Left renal pelvis (tissue), 4 donors: ENCODE measurements at places on chromosomes 1 and 21.

DNA sequence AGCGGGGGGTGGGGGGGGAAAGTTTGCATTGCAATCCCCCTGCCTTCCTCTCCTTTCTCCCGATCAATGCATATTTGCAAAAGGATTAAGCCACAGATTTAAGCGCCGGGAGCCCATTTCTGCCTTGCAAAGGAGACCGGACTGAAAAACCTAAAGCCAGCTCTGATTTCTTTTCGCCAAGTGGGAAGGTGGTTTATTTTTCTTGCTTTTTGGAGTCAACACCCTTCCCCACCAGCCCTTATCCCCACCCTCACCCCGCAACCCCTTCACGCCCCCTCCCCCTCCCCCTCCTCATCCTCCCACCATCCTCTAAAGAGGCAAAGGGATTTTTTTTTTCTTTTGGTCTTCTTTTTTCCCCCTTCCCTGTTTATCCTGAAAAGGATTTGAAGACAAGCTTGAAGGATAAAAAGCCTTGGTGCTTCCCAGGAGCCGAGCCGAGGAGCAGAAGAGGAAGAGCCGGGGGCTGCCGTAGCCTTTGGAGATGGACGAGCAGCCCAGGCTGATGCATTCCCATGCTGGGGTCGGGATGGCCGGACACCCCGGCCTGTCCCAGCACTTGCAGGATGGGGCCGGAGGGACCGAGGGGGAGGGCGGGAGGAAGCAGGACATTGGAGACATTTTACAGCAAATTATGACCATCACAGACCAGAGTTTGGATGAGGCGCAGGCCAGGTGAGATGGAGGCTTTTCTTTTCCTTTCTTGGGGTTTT lies 513 bp downstream of the PBX1 start:
- DNase-seq: no peak

GRCh38 chr21:35376406-35377135 lies 327.5 kb upstream of the RUNX1 start:
- no peak for DNase-seq

GRCh38 chr1:5493851-5494311 lies 498.3 kb downstream of the NPHP4 start:
- DNase-seq: no peak

GRCh38 chr21:43575473-43575844 lies 83.8 kb downstream of the HSF2BP start:
- DNase-seq: no peak

GRCh38 chr21:17789656-17790055 lies 29.5 kb downstream of the C21orf91 start:
- no peak for DNase-seq

DNA sequence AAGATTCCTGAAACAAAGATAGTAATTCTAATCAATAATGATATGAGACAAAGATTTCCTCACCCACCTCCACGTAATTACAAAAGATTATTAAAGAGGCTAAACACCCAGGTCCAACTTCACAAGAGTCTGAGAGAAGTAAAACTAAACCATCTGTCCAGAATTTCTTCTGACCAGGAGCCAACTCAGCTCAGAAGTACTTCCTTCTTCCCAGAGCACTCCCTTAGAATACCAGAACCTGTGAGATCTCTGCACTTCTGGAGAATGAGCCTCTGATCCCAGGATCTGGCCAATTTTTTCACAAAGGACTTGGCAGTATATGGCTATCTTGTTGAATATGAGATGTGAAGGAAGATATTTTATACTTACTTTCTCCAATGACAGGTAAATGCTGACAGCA lies 120.6 kb upstream of the PALMD start:
- DNase-seq: no peak

DNA sequence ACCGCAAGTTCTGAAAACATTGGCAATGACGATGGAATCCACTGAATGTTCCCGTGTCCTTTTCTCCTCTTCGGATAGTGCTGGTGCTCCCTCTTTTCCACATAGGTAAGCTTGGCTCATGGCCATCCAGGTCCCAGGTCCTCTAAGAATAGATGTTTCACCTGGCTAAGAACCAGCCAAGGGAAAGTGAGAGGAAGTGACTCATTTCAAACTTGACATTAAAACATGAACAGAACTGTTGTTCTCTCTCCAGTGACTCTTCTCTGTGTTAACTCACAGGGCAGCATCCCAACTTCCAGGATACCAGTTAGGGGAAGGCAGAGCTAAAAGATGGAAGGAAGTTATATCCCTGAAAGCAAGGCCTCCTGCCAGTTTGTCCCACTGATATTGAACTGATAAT lies 493.8 kb upstream of the CHRM3 start:
- DNase-seq: no peak

GRCh38 chr1:180911640-180912191 lies 981 bp upstream of the KIAA1614 start:
- no peak for DNase-seq

DNA sequence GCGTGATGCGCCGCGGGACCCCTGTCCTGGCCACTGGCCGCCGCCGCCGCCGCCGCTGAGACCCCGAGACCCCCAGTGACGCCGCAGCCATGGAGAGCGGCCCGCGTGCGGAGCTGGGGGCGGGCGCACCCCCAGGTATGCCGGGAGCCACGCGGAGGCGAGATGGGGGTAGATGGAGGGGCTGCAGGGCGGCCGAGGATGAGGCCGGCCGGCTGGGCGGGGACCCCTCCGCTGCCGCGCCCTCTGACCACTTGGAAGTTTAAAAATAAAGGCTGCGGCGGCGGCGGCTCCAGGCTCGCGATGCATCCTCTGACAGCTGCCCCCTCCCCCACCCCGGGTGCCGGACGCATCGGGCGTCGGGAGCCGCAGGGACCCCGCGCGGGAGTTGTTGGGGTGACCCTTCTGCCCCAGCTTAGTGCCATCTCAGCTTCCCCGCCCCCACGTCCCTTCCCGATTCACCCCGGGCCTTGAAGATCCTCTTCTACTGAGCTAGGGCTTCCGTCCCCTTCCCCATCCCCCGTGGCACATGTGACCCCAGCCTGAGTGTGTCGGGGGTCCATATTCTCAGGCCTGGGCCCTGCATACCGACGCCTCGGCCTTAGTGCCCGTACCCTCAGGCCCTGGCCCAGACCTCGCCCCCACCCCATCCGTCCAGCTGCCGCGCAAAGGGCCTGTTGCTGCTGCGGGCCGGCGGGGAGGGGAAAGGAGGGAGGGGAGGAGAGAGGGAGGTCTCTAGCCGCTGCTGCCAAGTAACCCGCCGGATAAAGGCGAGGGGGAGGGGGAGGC lies 562 bp downstream of the MAP7D1 start:
- peak; percentile 65 for DNase-seq

GRCh38 chr1:203408486-203409481 lies 57.9 kb upstream of the FMOD start:
- no peak for DNase-seq

DNA sequence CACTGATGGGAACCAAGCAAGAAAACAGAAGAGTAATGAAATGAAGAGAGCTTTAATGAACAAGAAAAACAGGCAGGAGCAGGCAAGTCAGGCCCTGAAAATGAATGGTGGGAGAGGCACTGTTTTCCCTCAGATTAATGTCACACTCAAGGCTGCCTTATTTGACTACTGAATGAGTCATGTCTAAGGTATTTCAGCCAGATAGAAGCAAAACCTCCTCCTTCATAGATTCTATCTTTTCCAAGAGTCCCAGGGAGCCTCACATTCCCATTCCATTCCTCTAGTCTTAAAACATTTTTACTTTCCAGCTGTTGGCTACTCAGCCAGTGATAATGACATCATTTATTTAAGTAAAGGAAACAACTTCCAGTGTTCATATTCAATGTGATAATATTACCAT lies 228.4 kb upstream of the NRIP1 start:
- DNase-seq: peak; percentile 31

DNA sequence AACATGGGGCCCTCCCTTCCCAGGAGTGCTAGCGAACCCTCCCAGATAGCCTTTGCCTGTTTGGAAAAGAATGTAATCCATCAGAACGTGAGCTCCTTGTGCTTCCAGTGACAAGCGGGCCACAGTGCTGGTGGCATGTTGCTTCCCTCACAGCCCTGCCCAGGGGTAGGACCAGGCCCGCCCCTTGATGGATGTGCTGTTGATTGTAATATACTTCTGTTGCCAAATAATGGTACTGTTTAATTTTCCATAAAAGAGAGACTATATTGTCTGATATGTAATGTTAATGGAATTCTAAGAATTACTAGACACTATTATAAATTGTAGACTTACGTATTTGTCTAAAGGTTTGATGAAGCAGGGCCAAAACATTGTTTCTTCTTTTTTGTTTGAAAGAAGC lies 16.4 kb downstream of the ATP5PO start:
- DNase-seq: no peak

DNA sequence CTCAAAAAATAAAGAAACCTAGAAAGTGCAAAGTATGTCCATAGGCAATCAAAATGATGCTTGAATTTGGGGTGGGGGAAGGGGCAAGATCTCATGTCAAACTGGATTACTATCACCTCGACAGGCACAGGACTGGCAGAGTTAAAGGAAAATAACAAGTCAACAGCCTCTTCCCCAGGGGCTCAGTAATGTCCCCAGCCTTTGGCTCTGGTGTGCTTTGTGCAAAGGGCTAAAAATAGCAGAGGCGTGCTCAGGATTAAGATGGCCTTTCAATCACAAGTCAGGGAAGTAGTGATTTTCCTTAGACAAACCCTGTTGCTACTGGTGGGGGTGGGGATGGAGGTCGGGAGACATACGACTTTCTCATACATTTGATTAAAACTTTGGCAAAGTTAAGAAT lies 63.5 kb upstream of the OLIG2 start:
- no peak for DNase-seq

DNA sequence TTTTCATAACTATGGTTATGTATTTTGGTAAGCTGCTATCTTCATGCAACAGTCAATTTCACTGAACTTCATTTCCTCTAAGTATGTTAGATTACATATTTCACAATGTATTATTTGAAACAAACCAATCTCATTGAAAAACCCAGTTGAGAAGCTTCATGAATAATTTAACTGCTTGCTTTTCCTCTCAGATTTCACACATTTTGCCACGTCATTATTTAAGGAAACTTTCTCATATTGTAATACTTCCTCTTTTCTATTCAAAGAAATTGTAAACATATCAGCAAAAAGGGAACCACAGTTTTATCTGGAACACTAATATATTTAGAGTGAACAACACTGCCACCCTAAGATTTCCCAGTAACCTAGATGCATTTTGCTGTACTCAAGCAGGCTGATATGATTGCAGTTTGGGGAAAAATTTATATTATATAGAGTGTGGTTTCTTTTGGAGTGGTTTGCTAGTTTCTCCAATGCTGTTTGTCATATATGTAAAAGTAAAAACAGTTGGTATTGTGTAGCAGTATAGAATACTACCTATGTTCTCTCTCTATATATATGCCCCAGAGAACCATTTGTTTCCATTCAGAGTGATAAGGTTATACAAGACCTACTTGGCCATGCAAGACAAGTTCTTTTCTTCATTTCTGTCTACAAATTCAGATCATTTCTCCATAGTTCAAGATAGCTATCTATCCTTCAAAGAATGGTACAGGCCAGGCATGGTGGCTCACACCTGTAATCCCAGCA lies 28.4 kb upstream of the AHCTF1 start:
- no peak for DNase-seq

GRCh38 chr1:205543351-205544301 lies 39.2 kb downstream of the CDK18 start:
- no peak for DNase-seq

GRCh38 chr1:84853741-84854721 lies 39.0 kb downstream of the LPAR3 start:
- DNase-seq: no peak

GRCh38 chr1:157995583-157996169 lies 2.2 kb downstream of the KIRREL1 start:
- no peak for DNase-seq

DNA sequence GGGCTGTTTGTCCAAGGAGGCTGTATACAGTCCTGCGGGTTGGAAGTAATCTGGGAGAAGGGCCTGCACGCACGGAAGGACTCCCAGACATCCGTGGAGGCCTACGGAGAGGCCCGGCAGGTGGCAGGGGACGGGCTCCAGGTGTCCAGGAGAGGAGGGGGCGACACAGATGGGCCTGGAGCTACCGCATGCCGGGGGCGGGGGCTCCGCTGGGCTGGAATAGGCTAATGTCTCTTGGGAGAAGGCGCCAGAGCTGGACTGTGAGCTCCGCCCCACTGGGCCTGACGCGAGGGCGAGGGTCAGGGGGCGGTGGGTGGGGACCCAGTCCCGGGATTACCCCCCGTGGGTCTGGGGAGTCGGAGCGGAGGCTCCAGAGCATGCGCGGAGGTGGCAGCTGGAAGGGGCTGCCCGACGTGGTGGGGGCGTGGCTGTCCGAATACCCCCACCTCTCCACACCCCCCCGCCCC lies 659 bp downstream of the AGO1 start:
- DNase-seq: no peak

GRCh38 chr1:185156288-185156853 lies 382 bp downstream of the TRMT1L start:
- DNase-seq: peak; percentile 64
